ENCODE measurements at places on chromosomes 4 and X.
A peak's percentile ranks its signal among the peaks of the same experiment; 100 is the strongest.

DNA sequence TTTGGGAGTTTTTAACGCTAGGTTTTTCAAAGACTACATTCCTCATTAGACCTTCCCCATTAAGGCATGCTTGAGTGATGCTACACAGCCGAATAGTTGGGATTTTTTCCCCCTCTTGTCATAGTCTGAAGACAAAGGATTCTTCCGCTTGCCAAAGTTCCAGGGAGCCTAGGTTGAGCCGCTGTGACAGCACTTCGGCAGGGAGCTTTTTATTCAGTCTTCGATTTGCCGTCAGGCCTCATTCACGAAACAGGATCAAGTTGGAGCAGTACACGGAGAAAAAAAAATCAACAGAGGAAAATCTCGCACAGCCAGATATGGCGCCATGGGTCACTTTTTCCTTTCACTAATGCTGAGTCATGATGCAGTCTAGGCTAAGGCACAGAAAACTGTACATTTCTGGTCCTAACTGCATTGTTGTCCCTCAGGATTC, 24.3 kb downstream of the SHROOM3 start:
- peak; percentile 94 for DNase-seq

DNA sequence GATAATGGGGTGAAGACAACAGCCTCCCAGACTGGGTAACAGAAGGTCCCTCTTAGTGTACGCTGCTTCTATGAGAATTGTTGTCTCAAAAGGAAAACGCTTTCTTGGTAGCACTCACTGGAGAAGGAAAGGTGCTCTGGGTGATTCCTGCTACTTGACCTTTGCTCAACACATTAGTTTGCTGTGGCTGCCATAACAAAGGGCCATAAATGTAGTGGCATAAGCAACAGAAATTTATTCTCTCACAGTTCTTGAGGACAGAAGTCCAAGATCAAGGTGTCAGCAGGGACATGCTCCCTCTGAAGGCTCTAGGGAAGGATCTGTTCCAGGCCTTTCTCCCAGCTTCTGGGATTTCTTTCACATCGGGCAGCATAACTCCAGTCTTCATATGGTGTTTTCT, 19.0 kb downstream of the HCCS start:
- DNase-seq, result no peak

GRCh38 chr4:186514271-186514950, 41.0 kb downstream of the MTNR1A start:
- DNase-seq, result no peak

GRCh38 chr4:121593760-121594159, 103.0 kb downstream of the ANXA5 start:
- DNase-seq, result no peak

- no peak for DNase-seq
Observed at GRCh38 chrX:83510510-83511062, 2.5 kb downstream of the POU3F4 start.

DNA sequence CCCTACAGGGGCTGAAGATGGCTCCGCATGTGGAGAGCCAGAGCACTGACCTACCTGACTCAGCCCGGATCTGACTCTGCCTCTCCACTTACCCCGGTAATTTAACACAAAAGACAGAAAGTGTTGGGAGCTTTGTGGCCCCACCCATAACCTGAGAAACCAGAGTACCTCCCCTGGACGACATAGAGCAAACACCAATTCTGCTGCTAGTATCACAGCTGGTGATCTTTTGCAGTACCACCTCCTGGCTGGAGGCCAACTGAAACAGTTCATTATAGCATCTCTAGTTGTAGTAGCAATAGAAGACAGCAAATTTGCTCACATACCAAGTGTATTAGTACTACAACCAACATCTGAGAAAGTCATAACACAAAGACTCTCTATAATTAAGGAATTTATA, 443.9 kb downstream of the KLHL4 start:
- no peak for DNase-seq

DNA sequence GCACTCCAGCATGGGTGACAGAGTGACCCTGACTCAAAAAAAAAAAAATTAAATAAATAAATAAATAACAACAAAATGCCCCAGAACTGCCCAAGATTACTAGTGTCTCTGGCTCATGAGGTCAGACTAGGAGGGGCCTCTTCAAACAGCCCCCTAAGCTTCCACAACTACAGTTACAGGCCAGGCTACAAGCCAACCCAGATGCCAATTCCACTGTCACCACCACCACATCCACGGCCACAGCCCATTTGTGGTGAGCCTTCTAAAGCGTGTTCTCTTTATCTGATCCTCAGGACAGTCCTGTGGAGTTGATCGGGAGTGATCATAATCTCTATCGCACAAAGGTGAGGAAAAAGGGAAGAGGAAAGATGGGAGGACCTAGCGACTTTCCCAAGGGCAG, 36.6 kb downstream of the IGFBP7 start:
- DNase-seq, result no peak

DNA sequence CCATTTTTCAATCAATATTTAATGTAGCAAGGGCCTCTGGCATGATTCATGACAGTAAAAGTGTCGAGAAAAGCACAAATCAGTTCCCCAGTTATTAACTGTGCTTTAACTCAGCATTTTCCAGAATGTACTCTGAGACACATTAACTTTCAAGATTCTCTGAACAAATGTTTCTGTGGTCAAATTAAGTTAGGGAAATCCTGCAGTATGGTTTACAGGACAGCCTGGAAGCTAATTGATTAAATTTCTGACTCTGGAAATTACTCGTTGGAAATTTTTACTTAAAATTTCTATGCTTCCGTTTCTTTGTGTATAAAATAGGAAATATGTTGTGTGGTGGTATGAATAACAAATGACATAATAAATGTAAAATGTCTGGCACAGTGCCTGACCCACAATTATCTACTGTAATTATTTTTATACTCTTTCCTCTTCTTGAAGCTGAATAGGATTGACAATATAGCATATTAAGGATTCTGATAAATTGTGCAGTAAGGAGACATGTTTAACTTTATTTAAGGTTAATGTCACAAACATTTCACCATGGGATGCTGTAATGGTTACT, 33.7 kb downstream of the STK32B start:
- DNase-seq, result no peak

- no peak for DNase-seq
Observed at GRCh38 chr4:124636788-124637187, 75.7 kb downstream of the ANKRD50 start.

GRCh38 chr4:82797405-82798111, 1.0 kb downstream of the SCD5 start:
- no peak for DNase-seq

GRCh38 chr4:145271194-145271593, 90.8 kb upstream of the OTUD4 start:
- no peak for DNase-seq

GRCh38 chr4:137025484-137026059, 506.7 kb downstream of the PCDH18 start:
- no peak for DNase-seq

DNA sequence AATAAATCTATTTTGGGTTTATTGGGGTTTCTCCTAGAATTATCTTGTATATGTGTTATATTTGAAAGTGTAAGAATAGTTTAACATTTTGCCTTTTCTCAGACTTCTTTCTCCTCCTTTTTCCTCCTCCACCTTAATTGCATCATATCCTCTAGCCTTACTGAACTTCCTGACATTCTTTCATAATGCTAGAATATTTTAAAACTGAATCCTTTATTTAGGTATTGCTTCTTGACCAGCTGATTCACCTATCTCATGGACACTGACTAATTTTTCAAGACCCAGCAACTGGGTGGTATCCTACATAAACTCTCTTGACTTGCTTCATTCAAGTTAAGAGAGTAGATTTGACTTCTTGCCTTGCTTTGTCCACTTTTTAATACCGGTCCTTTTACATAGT, 1508.9 kb downstream of the STIM2 start:
- DNase-seq, result no peak

DNA sequence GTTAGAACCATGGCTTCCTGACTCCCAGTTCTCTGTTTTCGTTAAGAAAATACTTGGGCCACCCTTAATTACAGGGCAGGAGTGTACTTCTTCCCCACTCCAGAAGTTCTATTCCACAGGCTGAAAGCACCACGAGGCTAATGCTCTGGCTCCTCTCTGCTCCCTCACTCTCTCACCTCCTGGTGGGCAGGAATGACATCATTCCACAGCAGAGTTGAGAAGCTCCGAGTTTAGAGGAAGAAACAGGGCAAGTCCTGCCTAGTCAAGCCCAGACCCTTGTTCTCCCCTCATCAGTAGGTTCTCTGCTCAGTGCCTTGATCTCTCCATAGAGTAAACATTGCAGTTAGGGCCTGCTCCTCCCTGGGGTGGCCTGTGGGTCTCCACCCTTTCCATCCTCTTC, 343.8 kb upstream of the CLNK start:
- DNase-seq, result no peak

DNA sequence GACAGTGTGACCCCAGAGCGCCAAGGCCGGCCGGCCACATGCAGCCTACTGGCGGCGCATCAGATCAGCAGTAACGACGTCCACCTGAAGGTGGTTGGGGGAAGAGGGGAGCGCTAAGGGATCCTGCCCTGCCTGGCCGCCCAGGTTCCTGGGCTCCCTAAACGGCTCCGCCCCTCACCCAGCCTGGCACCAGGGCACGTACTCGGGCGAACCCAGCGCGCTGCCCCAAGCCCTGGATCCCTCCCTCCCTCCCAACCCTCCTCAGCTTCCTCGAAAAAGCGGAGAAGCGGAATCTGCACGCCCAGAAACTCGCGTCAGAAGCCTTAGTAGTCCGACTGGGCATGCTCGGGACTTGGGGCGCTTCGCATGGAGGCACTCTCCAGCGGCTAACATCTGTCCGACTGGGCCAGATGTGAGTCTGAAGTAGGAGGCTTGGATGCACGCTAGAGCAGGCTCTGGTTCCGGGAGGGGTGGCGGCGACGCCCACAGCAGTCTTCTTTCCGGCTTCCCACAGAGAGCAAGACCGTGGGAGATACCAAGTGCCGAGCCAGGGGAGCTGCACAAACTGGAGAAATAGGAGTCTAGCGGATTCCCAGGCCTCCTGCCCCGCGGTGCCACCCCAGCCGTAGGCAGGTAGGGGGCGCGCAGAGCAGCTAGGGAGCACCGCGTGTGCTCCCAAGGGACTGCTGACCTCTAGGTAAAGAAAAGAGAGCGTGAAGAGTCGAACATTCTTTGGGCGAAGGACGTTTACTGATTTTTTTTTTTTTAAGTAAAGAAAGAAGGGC, 114.3 kb upstream of the TEX13C start:
- DNase-seq, result peak; percentile 57

- DNase-seq, result no peak
Observed at GRCh38 chr4:5619913-5620625, 88.3 kb downstream of the EVC2 start.

- DNase-seq, result peak; percentile 50
Observed at GRCh38 chr4:99473131-99473530, 37.7 kb upstream of the C4orf17 start.

- no peak for DNase-seq
Observed at GRCh38 chr4:91916219-91916618, 387.5 kb upstream of the GRID2 start.

DNA sequence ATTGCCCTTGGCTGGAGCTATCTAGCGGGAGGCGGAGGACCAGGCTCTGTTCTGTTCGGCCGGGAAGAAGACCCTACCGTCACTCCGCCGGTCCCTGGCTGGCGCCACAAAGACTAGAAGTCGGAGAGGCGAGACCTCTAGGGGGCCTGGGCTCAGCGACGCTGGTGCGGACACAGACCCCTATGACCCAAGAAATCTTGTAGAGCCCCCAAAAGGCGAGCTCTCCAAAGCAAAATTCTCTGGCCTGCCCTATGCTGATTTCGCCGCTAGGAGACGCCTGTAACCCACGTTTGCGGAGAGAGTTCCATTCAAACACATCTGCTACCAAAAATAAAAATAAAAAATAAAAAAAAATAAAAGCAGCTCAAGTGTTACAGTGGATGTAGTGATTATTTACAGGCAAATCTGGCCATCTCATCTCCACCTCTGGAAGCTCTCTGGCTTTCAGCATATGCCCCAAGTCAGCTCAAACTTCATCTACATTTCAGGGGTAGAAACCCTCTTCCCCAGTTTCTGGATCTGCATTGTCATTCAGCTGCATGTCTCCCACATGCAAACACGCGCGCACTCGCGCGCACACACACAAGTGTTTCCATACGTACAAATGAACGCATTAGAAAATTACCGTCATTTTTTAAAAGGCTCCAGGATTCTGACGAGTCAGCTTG, 2.4 kb upstream of the PCDH10 start:
- DNase-seq, result no peak

- DNase-seq, result no peak
Observed at GRCh38 chrX:19303256-19303880, 40.4 kb upstream of the PDHA1 start.

- peak; percentile 12 for DNase-seq
Observed at GRCh38 chr4:105859233-105859632, 36.0 kb upstream of the NPNT start.
